ENCODE measurements at places on chromosomes 2 and 18. TPM values are rescaled to one million over a fixed set of nuclear protein-coding genes. Genes with fewer than 3 reads are reported as not detected.

The DPP4 gene
- total RNA-seq, result 41.2 TPM

The KCTD1 gene
- total RNA-seq, result 2.4 TPM

The C2orf80 gene
- total RNA-seq, result not detected

The SPP2 gene
- not detected for total RNA-seq

The AGXT gene
- total RNA-seq, result not detected

The R3HDM1 gene
- 47.0 TPM for total RNA-seq

The PXDN gene
- not detected for total RNA-seq

The LDLRAD4 gene
- total RNA-seq, result 60.1 TPM

The NTSR2 gene
- total RNA-seq, result not detected

The PRKCE gene
- 20.4 TPM for total RNA-seq

The OSR1 gene
- total RNA-seq, result not detected

The MAPK4 gene
- not detected for total RNA-seq

The C2orf78 gene
- total RNA-seq, result not detected

The LYPD6B gene
- 0.37 TPM for total RNA-seq

The PLEK gene
- total RNA-seq, result 1.5 TPM

The TTC39C gene
- total RNA-seq, result 87.7 TPM

The CRACDL gene
- total RNA-seq, result 1.5 TPM

The PSMA8 gene
- 0.56 TPM for total RNA-seq

The YES1 gene
- total RNA-seq, result 15.0 TPM

The FEV gene
- not detected for total RNA-seq

The SLC19A3 gene
- total RNA-seq, result not detected

The LAMA3 gene
- total RNA-seq, result not detected

The LDAH gene
- total RNA-seq, result 18.4 TPM

The CAPN14 gene
- 0.92 TPM for total RNA-seq

The MLPH gene
- not detected for total RNA-seq

The G6PC2 gene
- not detected for total RNA-seq

The SYT4 gene
- not detected for total RNA-seq

The CRYGD gene
- total RNA-seq, result not detected

The SH3RF3 gene
- total RNA-seq, result 11.5 TPM

The SPHKAP gene
- total RNA-seq, result not detected

The GNAL gene
- total RNA-seq, result 1.4 TPM

The TTR gene
- not detected for total RNA-seq

The CREG2 gene
- total RNA-seq, result not detected

The FAP gene
- total RNA-seq, result not detected

The ZEB2 gene
- 4.2 TPM for total RNA-seq

The CRYGC gene
- total RNA-seq, result not detected

The SCN9A gene
- not detected for total RNA-seq

The MATN3 gene
- total RNA-seq, result not detected

The ITSN2 gene
- 106 TPM for total RNA-seq

The COL3A1 gene
- not detected for total RNA-seq

The THADA gene
- 39.6 TPM for total RNA-seq

The RAB6D gene
- total RNA-seq, result not detected

The CRYBA2 gene
- total RNA-seq, result not detected

The SOCS6 gene
- total RNA-seq, result 4.6 TPM

The SLC38A11 gene
- 0.49 TPM for total RNA-seq

The HOXD10 gene
- not detected for total RNA-seq

The TSPYL6 gene
- total RNA-seq, result not detected

The CCDC121 gene
- total RNA-seq, result 1.9 TPM

The SLC4A1AP gene
- 24.7 TPM for total RNA-seq

The NR4A2 gene
- total RNA-seq, result 2.6 TPM

The SH2D6 gene
- not detected for total RNA-seq

The PCBP1 gene
- 487 TPM for total RNA-seq

The IL1R1 gene
- total RNA-seq, result 0.41 TPM

The NEB gene
- total RNA-seq, result 0.31 TPM

The ANKRD30B gene
- total RNA-seq, result not detected

The VWA3B gene
- total RNA-seq, result not detected

The SCG2 gene
- total RNA-seq, result not detected

The MRPL44 gene
- total RNA-seq, result 31.2 TPM

All from naive thymus-derived CD4-positive, alpha-beta T cell (primary cell).